ENCODE measurements at places on chromosomes 4 and X.

DNA sequence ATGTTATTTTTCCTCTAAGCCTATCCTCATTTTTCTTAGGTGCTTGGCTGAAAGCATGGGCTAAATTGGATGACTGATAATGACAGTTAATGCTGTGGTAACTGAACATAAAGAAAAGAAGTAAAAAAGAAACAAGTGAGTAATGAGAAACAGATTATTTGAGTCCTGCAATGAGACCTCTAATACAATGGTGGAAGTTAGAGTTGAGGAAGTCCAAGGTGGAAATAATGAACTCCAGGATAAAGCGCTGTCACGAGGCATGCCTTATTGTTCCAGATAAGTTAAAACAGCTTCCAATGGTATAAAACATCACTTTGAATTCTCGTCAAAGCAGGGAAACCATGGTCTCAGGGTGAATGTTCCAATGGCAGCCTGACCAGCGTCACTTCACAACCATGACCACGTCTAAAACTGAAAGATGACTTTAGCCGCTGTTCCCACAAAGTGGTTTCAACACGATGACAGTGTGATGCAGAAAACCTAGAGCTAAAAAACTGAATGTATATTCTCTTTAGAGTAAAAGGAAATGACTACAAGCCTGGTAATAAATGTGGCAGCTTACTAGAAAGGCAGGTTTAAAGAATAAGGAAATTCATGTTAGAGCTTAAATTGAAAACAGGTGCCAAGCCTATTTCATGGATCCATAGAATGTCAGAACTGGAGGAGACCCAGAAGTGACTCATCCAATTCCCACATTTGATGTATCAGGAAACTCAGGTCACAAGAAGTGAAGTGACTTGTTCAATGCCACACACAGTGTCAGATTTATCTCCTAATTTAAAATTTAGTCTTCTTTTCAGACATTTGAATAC is 202.6 kb upstream of the GYPA start:
- no peak for DNase-seq

DNA sequence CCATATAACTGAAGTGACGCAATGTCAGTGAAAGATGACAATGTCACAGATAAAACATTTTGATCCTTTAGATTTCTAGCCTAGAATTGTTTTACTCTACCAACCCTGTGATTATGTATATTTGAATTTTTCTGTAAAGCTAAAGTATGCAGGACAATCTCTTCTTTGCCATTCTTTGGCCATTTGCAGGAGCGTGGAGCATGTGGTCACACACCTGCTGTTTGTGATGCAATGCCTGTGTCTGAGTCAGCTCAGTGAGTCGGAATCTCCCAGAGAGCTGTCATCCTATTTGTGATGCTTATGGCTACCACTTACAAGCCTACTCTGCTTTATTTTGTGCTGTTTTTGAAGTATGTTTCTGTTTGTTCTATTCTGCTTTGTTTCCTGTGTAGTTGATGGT is 214.5 kb downstream of the NAF1 start:
- no peak for DNase-seq

DNA sequence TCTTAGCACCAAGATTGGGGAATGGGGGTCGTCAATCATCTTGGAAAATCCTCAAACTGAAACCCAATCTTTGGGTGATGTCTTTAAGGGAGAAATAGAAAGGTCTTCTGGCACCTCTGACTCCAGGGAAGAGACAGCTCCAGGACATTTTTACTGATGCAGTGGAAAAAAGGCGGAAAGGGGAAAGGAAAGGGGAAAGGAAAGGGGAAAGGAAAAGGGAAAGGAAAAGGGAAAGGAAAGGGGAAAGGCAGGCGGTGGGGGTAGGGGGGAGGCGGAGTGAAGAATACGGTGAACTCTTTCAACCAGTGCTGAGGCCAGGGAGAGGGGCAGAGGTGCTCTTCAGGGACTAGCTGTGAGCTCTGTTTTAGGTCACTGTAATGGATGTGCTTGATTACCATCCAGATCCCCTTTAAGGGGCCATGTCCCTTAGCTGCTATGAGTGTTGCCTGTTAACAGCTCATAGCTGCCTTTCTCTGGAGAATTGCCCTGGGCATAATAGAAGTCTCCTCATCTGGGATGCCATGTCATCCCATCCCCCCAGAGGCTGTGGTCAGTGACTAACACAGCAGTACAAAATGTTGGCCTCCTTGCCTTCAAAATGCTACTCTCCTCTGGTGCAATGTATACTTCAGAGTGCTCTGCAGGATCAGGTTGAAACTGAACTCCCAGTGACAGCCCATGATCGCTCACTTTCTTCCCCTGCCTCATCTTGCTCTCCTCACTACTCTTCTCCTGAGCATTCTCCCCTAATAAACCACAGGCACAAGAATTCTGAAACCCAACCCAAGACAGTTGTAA is 92.4 kb upstream of the AP1S2 start:
- DNase-seq, result no peak

DNA sequence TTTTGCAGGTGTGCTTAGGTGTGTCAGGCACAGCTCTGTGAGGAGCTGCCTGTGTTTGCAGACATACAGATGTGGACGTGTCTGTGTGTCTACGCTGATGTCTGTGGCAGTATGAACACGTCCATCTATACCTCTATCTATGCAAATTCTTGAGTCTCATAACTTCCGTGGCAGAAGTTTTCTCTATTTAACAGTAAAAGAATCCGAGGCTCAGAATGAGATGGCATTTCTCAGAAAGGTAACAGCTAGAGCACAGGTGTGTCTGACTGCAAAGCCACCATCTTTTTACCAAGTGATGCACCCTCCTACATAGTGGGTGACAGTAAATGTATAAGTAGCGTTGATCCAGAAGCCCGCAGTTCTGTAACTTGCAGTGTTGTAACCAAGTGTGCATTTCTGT is 39.9 kb upstream of the CYP4V2 start:
- no peak for DNase-seq

- DNase-seq, result no peak
Measured at GRCh38 chr4:73258436-73258685, 237 bp downstream of the ANKRD17 start.
